ENCODE measurements at places on chromosomes 11 and 22. TPM values are rescaled to one million over a fixed set of nuclear protein-coding genes. Genes with fewer than 3 reads are reported as not detected.

GRCh38 chr11:3903207-3903896, 47.9 kb downstream of the STIM1 start:
- no peak for DNase-seq

GRCh38 chr11:113632981-113633380, 73.1 kb downstream of the TMPRSS5 start:
- DNase-seq: no peak

PANX2 gene
- total RNA-seq: 4.2 TPM

DNA sequence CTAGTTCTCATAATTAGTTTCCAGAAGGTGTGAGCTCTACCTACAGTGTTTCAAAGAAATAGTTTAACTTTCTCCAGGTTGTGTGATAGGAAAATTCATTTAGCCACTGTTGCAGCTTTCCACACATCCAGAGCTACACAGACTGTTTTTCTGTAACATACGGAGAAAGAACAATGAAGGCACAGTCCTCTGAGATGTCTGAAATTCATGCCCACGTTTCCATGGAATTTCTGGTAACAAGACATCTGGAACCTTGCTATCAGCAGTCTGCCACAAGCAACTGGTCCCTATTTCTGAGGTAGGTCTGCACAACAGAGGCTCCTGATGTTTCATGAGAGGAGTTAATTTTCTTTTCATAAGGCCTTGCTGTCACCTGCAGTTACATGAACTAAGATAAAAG, 273.3 kb upstream of the C11orf87 start:
- DNase-seq: no peak

- DNase-seq: peak; percentile 6
Observed at GRCh38 chr11:89175796-89176195, 1.9 kb upstream of the TYR start.

DNA sequence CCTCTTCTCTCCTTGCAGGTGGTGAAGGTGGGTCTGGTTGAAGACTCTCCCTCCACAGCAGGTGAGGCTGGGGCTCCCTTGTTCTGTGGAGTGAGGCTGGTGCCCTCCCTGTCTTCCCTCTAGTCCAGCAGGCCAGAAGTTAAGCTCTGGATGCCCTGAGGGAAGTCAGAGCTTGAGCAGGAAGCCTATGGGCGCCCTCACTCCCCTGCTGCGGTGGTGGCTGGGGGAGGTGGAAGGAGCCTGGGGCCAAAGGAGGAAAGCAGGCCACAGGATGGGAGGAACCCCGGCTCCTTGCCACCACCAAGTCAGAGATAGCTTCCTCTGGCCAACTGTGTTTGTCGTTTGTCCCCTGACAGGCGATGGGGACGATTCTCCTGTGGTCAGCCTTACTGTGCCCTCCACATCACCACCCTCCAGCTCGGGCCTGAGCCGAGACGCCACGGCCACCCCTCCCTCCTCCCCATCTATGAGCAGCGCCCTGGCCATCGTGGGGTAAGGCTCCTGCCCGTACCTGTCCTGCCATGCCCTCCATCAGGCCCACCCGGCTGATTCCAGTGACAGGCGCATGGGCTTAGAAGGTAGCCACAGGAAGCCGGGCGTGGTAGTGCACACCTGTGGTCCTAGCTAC, 29.5 kb upstream of the RAB1B start:
- no peak for DNase-seq

DNA sequence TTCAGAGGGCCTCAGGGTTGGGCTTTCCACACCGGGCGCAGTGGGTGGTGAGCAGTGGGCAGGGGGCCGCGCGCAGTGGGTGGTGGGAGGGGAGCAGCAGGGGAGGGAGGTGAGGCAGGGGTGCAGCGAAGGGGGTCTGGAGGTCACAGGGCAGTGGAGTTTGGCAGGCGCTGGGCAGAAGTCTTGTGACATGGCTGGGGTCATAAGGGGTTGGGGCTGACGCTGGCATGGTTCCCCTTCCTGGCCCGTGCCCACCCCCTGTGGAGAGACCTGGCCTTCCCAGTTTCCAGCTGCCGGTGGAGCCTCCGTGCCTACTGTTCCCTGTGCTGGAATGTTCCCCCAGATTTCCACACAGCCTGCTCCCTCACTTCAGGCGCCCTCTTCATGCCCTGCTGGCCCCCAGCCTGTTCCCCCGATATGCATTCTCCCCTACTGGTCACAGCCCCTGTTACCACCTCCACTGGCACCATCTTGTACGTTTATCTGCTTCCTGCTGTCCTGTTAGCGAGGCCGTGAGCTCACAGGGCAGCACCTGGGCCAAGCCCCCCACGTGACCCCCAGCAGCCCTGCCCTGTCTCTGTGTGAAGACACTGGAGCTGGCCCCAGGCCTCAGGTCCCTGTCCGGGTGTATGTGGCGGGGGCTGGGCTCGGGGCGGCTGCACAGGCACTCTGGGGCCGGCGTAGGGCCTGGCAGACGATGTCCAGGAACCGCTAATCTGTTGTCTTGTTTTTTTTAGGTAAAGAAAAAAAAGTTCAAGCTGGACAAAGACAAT, 111.6 kb downstream of the KCNQ1OT1 start:
- DNase-seq: no peak

CRYBA4 gene
- total RNA-seq: not detected
